T-cell (primary cell): ENCODE measurements at places on chromosomes 1 and 21. TPM values are rescaled to one million over a fixed set of nuclear protein-coding genes. Genes with fewer than 3 reads are reported as not detected.

DNA sequence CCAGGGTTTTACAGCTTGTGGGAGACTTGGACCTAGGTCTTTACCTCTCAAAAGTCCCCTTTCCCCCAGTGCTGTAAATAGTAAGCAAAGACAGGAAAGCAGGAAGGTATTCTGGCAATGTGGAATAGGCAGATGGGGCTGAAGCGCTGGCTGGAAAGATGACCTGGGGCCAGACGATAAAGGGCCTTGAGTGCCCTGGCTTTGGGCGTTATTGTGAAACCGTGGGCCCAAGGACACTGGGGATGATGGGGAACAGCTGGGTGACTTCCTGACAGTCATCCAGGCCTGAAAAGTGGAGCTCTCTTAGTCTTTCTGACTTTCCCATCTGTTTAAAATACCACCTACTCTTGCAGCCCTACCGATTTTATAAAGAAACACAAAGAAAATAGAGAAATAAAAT, 16.3 kb downstream of the URB2 start:
- no peak overlapping the region for H3K27ac ChIP-seq
- H3K4me3 ChIP-seq, result no peak overlapping the region
- H3K36me3 ChIP-seq, result peaks cover 55% of the 10 kb centered on the region
- DNase-seq, result no peak

LRRC53 gene
- not detected for total RNA-seq

DNA sequence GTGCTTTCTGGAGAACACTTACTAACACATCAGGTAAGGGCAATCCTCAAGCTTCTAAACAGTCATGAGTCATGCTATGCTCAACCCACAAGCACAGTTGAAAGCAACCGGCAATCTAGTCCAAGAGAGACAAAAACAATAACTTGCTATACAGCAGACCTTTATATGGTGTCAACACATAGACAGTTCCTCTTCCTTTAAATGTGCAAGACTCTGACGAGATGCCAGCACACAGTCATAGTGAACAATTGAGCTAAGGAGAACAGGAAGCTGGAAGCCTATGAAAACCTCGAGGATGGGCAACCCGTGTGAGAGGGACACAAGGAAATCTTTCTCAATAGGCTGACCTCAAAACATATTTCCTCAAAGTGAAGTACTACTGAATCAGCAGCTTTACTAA, 5.3 kb downstream of the ADIPOR1 start:
- no peak for DNase-seq
- no peak overlapping the region for H3K4me3 ChIP-seq
- peaks cover 8% of the 10 kb centered on the region for H3K36me3 ChIP-seq

DNA sequence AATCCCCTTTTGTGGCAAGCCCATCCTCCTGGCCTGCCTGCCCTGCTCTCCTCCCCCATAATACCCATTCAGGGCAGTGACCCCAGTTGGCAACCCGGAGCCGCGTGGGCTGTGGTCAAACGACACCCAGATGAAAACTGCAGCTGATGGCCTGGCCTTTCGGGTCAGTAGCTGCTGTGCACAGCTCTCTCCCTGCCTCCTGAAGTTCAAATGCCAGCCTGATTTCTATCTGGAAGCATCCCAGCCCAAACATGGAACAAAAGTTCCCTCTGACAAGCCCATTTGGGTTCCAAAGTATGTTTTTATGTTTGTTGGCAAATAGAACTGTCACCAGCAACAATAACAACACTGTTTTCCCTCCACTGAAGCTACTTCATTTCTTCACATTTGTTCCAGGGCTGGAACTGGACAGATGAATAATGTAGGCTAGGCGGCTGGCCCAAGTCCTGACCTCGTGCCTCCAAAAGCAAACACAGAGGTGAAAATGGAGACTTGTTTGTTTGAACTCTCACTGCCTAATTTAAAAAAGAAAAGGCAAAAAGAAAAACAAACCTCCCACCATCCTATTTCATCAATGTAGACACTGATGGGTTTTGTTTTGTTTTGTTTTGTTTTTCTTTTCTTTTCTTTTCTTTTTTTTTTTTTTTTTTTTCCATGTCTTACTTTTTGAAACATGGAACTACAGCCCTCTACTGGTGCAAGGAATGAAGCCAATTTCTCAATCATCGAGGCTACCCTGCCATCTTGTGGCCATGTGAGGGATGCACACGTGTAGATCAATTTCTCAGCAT, 179.0 kb downstream of the ADSS2 start:
- H3K27me3 ChIP-seq, result no peaks in the 10 kb centered on the region
- no peak overlapping the region for H3K4me3 ChIP-seq
- no peaks in the 10 kb centered on the region for H3K4me1 ChIP-seq

GRCh38 chr1:52899445-52899894, 22.1 kb downstream of the ECHDC2 start:
- H3K4me1 ChIP-seq, result no peaks in the 10 kb centered on the region
- DNase-seq, result no peak
- H3K4me3 ChIP-seq, result no peak overlapping the region
- H3K27me3 ChIP-seq, result no peaks in the 10 kb centered on the region

DNA sequence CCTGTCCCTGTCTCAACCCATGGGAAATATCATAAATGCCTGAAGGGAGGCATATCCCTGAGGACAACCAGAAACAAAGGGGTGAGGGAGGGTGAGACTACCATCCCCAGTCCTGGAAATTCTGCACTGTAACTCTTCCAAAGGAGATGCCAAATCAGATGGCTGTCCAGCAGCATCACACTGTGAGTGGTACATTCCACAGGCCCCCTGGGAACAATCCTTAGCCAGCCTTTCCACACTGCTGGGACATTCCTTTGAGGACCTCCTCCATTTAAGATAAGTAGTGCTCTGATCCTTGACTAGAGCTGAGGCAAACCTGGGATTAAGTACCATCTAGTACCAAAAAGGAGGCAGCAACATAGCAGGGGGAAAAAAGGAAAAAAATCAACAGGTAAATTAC, 10.7 kb downstream of the IVL start:
- no peaks in the 10 kb centered on the region for H3K27me3 ChIP-seq
- no peak for DNase-seq
- H3K36me3 ChIP-seq, result no peaks in the 10 kb centered on the region
- no peak overlapping the region for H3K27ac ChIP-seq
- H3K4me1 ChIP-seq, result no peaks in the 10 kb centered on the region

GPA33 gene
- total RNA-seq, result 17.5 TPM

- no peak overlapping the region for H3K4me3 ChIP-seq
- no peaks in the 10 kb centered on the region for H3K36me3 ChIP-seq
- H3K4me1 ChIP-seq, result no peaks in the 10 kb centered on the region
- H3K27me3 ChIP-seq, result no peaks in the 10 kb centered on the region
- no peak overlapping the region for H3K27ac ChIP-seq
Measured at GRCh38 chr1:17633654-17634053, 94.2 kb downstream of the ARHGEF10L start.

DNA sequence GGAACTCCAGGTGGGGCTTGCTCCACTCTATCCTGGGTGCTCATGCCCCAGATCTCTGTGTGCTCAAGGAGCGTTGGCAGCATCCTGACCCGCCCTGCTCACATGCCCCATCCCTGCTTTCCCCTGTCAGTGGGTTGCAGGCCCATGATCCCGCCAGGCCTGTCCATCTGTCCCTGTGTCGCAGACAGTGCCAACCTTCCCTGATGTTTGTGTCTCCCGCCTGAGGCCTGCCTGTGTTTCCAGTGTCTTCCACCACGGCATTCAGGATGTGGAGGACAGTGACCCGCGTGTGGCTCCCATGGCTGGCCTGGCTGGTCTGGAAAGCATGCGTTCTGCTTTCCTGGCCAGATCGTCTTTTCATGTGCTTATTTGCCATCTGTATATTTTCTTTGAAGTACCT, 82.9 kb downstream of the PCBP3 start:
- H3K4me1 ChIP-seq, result no peaks in the 10 kb centered on the region
- H3K27ac ChIP-seq, result no peak overlapping the region
- H3K27me3 ChIP-seq, result no peaks in the 10 kb centered on the region
- H3K4me3 ChIP-seq, result no peak overlapping the region
- H3K36me3 ChIP-seq, result peaks cover 4% of the 10 kb centered on the region

PLOD1 gene
- 6.9 TPM for total RNA-seq

MIXL1 gene
- total RNA-seq, result 0.63 TPM

DNA sequence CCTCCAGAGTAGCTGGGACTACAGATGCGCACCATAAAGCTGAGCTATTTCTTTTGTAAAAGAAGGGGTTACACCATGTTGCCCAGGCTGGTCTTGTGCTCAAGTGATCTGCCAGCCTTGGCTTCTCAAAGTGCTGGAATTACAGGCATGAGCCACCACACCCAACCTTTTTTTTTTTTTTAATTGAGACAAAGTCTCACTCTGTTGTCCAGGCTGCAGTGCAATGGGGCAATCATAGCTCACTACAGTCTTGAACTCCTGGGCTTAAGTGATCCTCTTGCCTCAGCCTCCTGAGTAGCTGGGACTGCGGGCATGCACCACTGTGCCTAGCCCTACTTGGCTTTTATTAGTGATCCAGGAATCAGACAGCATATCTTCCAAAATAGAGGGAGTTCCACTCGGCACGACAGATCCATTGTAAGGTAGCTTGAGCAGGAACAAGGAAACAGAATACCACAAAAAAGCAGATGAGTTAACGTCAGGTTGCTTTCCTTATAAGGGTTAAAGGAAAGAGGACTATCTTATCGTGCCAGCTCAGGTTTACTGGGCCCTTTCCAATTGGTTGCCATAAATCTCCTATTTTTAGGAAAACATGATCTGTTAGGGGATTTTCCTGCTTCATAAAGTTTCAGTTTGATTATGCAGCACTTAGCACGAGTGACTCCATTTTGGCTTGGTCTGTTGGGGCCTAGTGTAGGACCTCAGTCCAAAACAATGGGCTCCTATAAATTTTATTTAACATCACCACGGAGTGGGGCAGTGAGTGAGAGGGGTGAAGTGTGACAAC, 45.2 kb downstream of the NENF start:
- H3K4me1 ChIP-seq, result no peaks in the 10 kb centered on the region
- no peak for DNase-seq
- no peaks in the 10 kb centered on the region for H3K27me3 ChIP-seq
- H3K36me3 ChIP-seq, result no peaks in the 10 kb centered on the region

DNA sequence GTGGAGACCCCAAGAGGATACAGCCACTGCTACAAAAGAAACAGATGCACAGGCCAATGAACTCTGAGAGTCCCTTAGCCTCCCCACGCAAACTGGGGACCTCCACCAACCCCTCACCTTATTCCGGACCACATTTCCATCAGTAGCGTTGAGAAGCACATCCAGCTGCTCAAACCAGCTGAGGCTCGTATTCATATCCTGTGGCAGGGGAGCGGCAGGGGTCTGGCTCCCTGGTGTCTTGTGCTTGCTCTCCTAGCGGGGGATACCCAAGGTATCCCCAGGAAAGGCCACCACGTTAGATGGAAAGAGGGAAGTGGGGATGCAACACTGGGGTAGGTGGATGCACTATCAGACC, 481 bp downstream of the CCDC163 start:
- H3K36me3 ChIP-seq, result peaks cover 4% of the 10 kb centered on the region
- DNase-seq, result no peak

MYBPH gene
- total RNA-seq, result not detected

DNA sequence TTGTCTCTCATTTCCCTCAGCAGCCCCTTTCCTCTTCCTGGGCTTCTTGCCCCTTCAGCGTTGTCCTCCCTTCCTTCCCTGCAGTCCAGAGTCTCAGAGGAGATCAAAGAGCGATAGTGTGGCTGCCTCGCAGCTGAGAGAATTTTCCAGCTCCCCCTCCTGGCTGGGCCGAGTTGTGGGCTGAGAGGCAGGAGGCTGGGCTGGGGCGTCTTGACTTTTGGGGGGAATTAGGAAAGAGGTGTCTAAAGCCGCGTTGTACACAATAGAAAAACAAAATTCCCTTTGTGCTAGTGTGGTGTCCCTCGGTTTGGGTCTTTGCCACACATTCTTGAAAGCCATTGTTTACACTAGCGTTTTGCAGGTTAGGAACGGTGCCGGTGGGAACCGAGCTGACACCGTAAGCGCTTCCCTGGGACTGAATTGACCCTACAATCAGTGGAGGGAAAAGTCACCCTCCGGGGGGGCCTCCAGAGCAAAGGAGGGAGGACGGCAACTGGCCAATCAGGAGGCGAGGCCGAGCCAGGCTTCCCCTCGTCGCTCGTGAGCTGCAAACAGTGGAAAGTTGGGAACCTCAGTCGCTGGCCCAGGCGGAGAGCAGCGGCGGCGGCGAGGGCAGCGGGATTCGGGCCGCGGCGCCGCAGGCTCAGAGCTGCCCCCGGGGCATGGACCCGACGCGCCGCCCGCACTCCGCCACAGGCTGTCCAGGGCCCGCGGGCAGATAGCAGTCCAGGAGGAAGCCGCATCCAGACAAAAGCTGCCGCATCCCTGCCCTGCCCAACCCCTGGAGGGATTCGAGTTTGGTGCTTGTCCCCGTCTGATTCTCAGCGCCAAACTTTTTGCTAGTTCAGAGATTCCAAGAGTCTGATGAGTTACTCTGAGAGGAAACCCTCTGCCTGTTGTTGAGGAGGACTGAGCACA, at the start of gene HMCN1:
Gene HMCN1, plus strand, starts transcription at position 574 of the 918 bp plus-strand sequence. CDS start 389 bp downstream, outside the sequence.
- peaks cover 4% of the 10 kb centered on the region for H3K4me1 ChIP-seq
- no peak for DNase-seq
- H3K27me3 ChIP-seq, result peaks cover 4% of the 10 kb centered on the region
- no peak within 1 kb of the TSS for H3K27ac ChIP-seq
- peak within 1 kb of the TSS; percentile 69 for H3K4me3 ChIP-seq

- no peak overlapping the region for H3K27ac ChIP-seq
- H3K36me3 ChIP-seq, result peaks cover 7% of the 10 kb centered on the region
- H3K27me3 ChIP-seq, result no peaks in the 10 kb centered on the region
- no peaks in the 10 kb centered on the region for H3K4me1 ChIP-seq
Measured at GRCh38 chr1:10338611-10339010, 60.3 kb upstream of the PGD start.

GRCh38 chr1:213484758-213485157, 433.7 kb downstream of the RPS6KC1 start:
- no peak overlapping the region for H3K27ac ChIP-seq
- no peaks in the 10 kb centered on the region for H3K4me1 ChIP-seq
- no peaks in the 10 kb centered on the region for H3K36me3 ChIP-seq
- H3K27me3 ChIP-seq, result peaks cover 2% of the 10 kb centered on the region
